Urinary bladder (tissue), 4 donors: ENCODE measurements at places on chromosomes 7 and 10. TPM values are rescaled to one million over a fixed set of nuclear protein-coding genes. Genes with fewer than 3 reads are reported as not detected.

DNA sequence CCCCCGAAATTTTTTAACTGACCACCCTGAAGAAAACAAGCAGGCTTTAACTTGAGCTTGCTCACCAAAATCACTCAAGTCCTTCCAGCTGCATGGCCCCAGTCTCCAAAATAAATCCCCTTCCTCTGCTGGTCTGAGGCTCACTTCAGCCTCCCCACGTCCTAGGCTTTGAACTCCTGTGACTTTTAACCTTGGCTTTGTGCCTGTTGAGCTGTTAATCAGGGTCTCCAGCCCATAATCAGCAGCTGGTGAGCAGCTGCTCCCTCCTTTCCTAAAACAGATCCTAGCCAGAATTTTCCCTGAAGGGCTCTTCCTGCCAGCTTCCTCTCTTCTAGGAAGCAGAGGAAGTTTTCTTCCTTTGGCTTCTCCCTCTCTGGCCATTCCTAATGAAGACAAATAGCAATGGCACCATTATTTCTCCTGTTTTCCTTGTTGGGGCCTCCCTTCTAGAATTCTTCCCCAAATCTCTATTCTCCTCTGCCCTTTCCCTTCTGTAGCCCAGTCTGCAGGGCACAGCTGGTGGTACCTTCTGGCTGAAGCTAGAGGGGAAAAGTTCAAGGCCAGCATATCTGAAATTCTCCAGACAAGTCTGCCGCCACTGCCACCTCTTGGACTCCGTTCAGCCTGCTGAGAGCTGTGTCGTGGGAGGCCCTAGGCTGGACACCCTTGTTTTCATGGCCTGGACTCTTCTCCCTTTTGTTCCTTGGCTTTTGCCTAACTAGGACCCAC is 152.1 kb downstream of the NOC3L start:
- no peak for DNase-seq

GRCh38 chr7:3007696-3008095 is 36.0 kb downstream of the CARD11 start:
- no peak for DNase-seq

GRCh38 chr7:105664816-105665525 is 83.7 kb upstream of the EFCAB10 start:
- DNase-seq: no peak

DNA sequence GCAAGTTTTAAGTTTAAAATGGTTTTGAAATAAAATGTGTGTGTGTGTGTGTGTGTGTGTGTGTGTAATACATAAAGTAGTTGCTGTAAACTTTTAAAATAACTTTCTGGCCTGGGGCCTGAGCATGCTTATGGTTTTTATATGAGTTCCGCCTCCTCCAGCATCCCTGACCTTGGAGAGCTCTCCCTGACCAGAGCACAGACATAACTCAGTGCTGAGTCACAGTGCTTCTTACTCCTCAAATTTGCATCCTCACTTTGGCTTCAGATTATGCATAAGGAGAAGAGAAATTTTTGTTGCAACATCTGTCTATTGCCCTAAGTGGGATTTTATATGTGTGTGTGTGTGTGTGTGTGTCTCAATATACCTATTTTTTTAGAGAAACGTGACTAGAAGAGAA is 200.8 kb downstream of the ELMO1 start:
- DNase-seq: peak; percentile 63

- DNase-seq: no peak
Measured at GRCh38 chr7:157760004-157760730, 423.4 kb downstream of the DNAJB6 start.

Gene SEMA3E
- 24.3 TPM for total RNA-seq

- DNase-seq: no peak
Measured at GRCh38 chr7:6271060-6271658, 1.3 kb downstream of the CYTH3 start.

DNA sequence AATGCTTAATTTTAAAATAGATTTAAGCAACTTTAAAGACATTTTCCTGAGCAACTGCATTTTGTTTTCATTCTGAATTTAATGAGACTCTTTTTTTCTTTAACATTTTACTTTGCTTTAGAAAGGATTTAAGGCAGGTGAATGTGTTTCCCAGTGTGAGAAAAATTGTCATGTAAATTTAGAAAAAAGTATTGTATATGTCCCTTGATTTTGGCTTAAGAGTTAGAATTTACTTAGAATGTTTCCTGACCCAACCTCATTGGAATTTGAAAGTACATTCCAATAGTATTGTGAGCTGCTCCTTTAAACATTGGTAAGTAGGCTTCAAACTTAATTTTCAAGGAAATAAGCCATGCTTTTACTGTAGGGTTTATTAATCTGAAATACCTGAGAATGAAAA is 110.2 kb downstream of the PTEN start:
- DNase-seq: no peak

Gene ADCY1
- total RNA-seq: 3.7 TPM

DNA sequence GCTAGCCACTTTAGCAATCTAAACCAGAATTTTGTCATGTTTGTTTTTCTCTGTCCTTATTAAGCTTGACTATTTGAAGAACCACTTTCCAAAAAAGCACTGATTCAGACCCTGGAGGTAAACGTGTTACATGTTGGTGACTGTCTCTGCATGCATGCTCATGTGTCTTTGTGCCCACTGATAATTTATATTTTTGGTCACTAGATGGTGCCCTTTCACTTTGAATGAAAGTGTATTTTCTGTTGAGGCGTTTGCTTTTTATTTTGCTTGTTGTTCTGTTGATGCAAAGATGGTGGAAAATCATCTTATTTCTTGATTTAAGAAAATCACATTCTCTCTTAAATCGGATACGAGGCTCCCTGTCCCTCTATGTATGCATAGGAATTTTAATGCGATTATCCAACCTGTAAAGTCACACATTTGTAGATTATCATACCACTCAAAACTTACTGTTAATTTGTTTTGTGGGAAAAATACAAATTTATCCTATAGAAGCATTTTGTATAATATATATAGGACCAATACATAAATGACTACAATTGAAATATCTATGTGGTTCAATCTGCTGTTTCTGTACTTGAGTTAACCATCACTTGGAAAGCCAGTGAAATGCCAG is 269.3 kb downstream of the BICC1 start:
- DNase-seq: no peak

- no peak for DNase-seq
Measured at GRCh38 chr10:84191106-84191505, 3.2 kb upstream of the CDHR1 start.

GRCh38 chr10:35700487-35700882 is 58.4 kb upstream of the FZD8 start:
- DNase-seq: no peak

GRCh38 chr7:25187932-25188331 is 40.4 kb downstream of the NPVF start:
- no peak for DNase-seq

Gene SOSTDC1
- total RNA-seq: 25.6 TPM

Gene FGFR2
- total RNA-seq: 61.9 TPM

Gene HSPA12A
- 24.4 TPM for total RNA-seq
